ENCODE measurements at places on chromosomes 1 and 21. TPM values are rescaled to one million over a fixed set of nuclear protein-coding genes. Genes with fewer than 3 reads are reported as not detected.

DNA sequence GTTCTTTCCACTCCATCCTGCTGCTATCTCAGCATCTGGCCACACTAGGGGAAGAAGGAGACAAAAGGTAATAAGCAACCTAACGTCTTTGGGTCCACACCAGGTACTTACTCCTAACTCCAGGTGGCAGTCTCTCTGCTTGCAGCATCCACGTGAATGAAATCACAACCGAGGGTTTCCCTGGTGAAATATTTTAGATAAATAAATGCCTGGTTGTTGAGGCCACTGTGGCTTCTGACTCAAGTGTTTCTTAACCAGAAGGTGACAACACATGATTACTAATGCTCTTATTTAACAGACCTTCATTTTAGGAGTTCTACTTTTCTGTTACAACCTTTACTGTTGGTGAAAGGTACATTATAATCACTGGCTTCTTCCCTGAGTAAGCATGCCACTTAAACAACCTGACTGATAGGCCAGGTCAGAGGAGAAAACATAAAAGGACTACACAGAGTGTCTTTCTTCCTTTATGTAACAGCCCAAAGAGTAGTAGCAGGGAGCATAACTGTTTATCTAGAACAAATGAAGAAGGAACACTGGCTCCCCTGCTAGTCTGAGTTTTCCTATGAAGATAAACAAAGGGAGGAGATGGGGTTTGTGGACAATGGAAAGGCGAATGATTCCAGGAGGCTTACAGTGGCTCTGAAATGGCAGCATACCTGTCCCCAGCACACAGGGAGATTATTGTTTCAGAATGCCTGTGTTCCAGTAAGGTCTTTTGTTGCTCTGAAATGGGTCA lies 59.9 kb downstream of the SYT6 start:
- no peak for DNase-seq

Gene CD48
- 21.0 TPM for total RNA-seq

DNA sequence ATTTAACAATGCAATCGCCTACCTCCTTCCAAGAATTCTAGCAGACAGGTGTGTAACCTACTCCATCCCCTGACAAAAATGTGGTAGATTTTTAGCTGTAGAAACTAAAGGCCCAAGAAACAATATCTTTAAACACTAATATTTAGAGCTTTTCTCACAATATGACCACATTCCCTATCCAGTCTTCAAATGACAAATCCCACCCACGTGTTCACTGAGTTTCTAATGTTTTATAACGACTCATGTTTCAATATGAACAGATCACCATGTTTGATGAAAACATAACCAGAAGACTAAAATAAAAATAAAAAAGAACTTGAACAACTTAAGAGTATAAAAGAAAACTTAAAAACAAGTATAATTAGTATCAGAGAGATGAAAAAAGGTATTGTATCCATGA lies 24.6 kb downstream of the RSBN1 start:
- DNase-seq, result no peak

Gene S100A3
- total RNA-seq, result 2.7 TPM

DNA sequence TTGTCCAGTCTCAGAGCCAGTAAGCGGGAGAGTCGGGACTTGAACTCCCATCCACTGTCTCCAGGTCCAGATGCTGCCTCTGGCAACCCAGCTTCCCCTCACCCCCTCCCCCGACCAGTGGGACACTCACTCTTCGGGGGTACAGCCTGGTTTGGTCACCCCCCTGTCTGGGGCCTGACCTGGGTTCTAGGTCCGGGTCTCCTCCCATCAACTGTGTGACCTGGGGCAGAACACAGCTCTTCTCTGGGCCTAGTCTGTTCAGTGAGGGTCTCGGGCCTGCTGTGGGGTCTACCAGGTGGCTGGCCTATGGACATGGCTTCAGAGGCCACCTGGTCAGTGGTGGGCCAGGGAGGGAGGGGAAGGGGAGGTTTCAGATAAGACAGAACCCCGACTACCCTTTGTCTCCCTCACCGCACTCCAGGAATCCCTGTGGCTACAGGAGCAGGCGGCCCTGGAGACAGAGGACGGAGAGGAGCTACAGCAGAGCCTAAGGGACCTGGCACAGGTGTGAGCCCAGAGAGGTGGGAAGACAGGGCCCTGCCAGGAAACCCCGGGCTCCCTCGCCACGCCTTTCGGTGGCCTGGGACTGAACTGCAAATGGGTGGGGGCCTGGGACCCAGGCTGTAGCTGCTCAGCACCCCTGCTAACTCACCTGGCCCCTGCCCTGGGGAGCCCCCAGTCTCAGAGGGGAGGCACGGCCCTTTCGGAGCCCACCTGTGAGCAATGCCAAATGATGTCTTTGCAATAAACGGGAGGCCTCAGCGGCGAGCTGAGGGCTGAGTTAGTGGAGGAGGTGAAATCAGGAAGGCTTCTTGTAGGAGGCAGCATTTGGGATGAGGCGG lies 4.1 kb upstream of the NBPF3 start:
- DNase-seq, result no peak

DNA sequence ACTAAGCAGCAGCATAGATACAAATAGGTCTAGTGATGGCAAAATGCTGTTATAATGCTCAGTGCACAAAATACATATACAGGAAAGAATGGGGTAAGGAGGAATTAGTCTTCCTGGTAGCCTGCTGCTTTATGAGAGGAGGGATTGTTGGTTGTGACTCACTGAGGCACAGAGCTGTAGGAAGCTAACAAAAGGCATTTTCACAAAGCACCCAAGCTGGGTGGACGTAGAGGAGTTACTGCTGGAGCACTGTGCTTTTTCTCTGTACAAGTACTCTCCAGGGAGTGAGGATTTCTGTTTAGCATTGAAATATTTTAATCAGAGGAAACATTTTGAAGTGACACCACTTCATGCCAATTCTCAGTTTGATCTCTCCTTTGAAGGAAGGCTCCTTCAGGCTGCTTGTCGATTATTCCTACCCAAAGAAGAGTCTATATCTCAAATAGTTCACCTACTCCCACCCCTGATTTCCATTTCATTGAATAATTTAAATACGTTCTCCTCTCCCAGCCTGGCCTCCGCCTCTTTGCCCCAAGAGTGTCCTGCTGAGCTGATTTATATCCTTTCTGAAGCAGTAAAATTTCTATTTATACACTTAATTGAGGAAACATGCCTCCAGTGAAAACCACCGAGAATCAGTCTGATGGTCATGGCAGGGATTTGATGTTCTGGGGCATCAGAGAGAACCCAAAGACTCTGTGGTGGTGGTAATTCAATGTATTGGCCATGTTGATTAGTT lies 271.9 kb downstream of the HHAT start:
- DNase-seq, result no peak

Gene TRIM67
- 0.06 TPM for total RNA-seq
